ENCODE measurements at places on chromosomes 16 and 17.

DNA sequence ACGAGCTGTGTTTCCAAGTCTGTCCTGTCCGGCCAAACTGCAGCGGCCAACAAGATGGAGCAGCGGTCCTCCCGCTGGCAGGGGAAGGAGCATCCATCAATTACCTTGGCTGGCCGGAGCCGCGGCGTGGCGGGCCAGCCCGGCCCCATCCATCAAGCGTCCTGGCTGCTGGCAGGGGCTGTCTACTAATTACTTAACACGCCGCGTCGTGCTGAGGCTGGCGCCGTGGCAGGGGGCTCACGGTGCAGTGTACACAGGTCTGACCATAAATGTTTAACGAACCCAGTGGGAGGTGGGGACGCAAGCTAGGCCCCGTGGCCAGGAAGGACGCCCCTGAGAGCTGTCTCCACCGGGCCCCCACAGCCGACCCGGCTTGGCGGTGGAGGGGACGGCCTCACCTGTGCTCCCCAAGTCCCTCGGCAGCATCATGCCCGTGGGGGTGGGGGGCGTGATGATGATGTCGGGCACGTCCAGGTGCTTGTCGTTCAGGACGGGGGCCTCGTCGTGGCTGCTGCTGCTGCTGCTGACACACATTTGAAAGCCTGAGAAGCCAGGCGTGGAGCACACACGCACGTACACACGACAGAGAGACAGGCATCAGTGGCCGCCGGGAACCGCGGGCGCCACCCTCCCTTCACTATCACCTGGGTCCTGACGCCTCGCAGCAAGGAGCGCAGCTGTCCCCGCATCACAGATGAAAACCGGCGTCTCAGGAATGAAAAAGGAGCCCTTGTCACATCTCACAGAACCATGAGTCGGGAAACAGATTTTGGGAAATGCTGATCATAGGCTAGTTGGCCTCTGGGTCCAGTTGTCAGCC is 21.2 kb upstream of the GINS2 start:
- DNase-seq: no peak

DNA sequence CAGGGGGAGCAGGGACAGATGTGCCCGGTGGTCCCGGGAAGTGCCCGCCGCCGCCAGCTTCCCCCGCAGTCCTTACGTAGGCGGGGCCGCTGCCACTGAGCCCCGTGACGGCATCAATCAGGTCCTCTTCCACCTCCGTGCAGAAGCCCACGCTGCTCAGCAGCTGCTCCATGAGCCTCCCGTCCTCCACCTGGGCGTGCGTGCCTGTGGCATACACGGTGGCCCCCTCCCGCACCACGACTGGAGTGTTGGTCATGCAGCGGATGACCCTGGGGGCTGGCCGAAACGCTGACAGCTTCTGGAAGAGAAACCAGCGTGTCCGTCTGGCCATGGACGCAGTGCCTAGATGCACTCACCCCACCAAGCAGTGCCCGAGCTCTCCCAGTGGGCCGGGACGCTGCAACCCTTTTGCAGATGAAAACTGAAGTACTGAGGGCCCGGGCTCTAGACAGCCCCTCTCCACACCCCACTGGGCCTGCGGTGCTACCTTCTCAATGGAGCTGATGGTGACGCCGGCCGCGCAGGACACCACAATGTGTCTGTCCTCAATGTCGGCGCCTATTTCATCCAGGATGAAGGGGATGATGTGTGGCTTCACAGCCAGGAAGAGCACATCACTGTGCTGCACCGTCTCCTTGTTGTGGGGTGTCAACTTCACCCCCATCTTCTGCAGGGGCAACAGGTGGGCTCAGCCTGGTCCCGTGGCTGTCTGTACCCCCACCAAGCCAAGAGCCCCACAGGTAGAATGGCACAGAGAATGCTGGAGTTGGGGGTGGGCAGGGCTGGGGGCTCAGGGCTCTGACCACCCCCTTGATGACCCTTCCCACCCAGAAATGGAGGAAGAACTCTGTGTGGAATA is 2.0 kb downstream of the PYCR1 start:
- no peak for DNase-seq

- no peak for DNase-seq
Observed at GRCh38 chr16:19380328-19380727, 37.4 kb upstream of the TMC5 start.

- DNase-seq: no peak
Observed at GRCh38 chr17:4204710-4205173, 59.0 kb downstream of the ANKFY1 start.

GRCh38 chr17:69320908-69321238 is 6.1 kb downstream of the ABCA5 start:
- DNase-seq: no peak

DNA sequence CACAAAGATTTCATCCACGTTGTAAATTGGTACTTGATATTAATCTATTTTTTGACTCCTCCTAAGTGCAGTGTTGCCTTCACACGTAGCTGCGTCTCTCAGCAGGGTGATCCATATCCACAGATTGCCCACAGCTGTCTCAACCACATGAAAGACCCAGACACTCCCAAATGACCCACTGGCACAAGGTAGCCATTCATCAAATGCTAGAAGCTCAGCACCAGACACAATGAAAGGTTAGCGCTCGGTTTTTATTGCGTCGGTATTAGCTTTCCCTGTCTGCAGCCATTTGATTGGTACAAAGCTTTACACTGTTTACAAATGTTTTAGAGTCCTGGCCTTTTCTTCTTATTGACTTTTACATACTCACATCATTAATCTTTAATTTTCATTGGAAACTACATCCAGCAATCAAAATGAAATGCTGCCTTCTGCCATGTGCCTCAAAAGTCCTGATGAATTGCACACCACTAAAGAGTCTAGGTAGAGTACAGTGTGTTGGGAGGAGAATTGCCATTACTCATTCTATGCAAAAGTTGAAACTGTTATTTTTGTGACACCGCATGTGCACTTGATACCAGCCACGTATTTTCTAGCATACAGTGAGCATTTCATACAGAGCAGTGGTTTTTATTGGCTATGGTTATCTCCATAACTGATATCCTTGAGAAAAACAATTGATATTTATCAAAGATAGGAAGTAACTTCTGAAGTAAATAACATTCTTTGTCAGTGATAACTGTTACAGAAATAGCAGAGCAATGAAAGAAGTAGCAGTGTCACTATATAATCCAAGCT is 127.3 kb upstream of the NUDT7 start:
- no peak for DNase-seq

DNA sequence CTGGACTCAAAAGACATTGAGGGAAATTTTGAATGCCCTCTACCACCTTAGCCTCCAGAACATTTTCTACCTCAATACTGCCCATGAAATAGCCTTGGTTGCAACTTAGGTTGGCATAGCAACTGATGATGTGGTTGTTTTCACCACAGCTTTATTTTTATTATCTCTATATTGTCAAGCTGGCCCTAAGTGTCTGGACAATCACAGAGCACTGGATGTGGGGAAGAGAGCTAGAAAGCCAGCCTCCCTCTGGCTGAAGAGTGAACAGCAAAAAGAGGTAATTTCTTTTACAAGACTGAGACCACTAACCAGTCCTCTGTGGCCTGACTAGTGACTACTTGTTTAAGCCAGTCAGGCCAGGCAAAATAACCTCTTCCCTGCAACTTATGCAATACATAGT is 159.6 kb downstream of the HS3ST2 start:
- DNase-seq: no peak

DNA sequence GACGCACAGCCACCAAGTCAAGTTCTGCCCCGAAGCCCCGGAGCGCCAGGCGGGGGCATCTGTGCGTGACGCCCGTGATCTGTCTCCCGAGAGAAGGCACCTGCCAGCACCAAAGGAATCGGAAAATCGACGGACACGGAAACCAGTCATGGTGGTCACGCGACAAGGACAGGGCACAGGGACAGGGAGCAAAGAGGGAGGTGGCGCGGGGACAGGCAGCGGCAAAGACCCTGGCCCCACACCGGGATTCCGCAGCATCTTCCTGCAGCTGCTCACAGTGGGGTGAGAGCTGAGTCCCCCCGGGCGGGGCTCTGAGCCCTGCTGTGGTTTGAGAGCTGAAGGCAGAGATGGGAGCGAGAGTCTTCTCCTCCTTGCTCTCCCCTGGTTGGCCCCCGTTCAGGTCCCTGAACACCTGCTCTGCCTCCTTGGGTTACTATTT is 56.4 kb downstream of the ABR start:
- no peak for DNase-seq

GRCh38 chr17:64024781-64025731 is 4.6 kb upstream of the ICAM2 start:
- no peak for DNase-seq

Measured in NCI-H524 treated with DMSO at 0.1 percent for 48 hours (cell line).